ENCODE measurements at places on chromosomes 3 and 15.

- no peak for DNase-seq
These were observed 26.1 kb downstream of the LSM3 start for GRCh38 chr3:14204515-14205284.

- no peak for DNase-seq
These were observed 54.2 kb upstream of the CGNL1 start for GRCh38 chr15:57321973-57322601.

- DNase-seq = no peak
These were observed 26.3 kb downstream of the CCDC13 start for GRCh38 chr3:42746455-42747450.

DNA sequence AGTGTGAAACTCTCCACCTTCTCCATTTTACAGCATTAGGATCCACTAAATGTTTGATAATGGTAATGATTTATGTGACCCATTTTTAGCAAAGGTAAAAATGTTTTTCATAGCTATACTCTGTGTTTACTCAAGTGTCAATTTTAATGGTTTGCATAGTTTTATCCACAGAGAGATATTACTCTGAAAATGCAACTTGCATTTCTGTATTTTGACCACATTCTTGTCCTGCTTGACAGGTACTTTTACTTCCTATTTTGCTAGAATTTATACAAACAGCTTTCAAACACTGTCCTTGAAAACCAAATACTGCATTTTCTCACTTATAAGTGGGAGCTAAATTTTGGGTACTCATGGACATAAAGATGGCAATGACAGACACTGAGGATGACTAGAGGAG, 62.9 kb downstream of the SERPINI1 start:
- no peak for DNase-seq

GRCh38 chr3:171649267-171649666, 161.0 kb downstream of the PLD1 start:
- no peak for DNase-seq

GRCh38 chr15:63013052-63013808, 29.3 kb upstream of the TPM1 start:
- peak; percentile 29 for DNase-seq

GRCh38 chr3:50352781-50353180, 2.1 kb downstream of the CYB561D2 start:
- no peak for DNase-seq

- DNase-seq = no peak
These were observed 66.6 kb upstream of the PLCL2 start for GRCh38 chr3:16818194-16818593.

GRCh38 chr15:76988867-76989780, 5.8 kb upstream of the PSTPIP1 start:
- no peak for DNase-seq

GRCh38 chr3:53657651-53658050, 163.2 kb downstream of the CACNA1D start:
- DNase-seq = no peak

DNA sequence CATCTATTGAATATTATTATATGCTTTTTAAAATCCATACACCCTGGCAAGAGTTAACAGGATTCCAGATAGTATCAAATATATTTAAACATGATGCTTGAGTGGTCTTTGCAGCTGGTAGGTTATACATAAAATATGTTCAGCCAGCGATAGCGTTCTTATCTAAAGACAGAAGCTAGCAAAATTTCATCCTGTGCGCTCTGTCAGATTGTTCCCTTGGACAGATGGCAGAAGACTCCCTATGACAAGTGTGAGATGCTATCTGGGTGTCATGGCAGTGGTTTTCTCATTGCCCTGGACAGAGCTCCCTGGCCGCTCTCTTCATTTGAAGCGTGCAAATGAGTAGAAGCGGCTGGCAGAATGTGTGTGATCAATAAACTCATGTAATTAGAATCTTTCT, 175.2 kb upstream of the SOX14 start:
- no peak for DNase-seq

GRCh38 chr3:159605101-159605500, 383.5 kb upstream of the IL12A start:
- no peak for DNase-seq

DNA sequence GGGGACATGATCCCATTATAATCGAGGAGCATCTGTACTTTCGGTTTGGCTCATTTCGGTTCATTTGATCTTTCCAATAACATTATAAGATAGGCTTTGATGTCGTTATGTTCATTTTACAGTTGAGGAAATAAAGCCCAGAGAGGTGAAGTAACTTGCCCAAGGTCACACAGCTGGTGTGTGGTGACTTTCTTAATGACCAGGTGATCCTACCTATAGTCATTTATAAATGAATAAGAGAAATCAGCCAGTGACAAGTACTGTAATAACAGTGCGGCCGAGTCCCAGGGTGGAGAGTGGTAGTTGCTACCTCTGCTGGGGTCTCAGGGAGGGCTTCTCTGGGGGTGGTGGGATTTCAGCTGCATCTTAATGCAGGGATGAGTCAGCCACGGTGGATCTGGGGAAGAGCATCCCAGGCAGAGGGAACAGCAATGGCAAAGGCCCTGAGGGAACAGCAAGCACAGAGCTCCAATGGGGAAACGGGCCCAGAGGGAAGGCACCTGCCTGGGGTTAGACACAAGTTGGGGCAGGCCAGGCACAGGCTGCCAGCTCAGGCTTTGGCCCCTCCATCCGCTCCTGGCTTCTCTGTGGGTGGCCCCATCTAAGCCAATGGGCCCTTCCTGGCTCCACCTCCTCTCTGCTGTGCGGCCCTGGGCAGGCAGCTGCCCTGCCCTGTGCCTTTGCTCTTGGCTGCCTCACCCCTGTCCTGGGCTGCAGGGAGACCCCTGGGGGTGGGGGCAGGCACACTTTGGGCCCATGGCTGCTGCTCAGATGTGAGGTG, 1.1 kb upstream of the FBLN2 start:
- DNase-seq = no peak

- no peak for DNase-seq
These were observed 609.1 kb upstream of the BCHE start for GRCh38 chr3:166446291-166446690.

DNA sequence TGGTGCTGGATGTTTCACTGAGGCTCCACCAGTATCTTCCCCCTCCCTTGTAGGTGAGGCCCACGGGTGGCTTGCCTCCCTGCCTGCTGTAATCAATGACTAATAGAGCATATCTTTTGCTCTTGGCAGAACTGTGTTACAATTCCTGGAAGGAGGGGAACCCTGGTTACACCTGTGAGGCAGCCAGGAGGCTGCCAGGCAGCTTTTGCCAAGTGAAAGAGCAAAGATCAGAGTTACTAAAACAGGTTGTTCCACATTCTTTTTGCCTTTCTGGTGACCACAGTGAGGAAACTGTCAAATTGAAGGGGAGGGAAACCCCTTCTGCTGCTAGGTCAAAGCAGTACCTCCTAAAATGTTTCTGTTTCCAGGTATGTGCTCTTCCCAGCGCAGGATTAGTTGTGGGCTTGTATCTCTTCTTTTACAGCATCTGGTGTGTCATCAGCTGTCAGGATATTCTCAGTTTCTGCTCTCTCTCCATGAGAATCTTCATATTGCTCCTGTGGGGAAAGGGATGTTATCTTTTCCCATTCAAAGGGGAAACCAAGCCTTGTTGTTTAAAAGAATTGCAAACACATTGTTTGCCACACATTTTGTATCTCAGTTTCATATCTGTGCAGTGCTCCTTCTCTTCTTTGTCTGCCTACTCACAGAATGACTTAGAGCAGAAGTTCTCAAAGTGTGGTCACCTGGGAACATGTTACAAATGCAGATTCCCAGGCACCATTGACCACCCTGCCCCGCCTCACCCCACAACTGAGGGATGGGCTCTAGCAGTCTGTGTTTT, 137.4 kb upstream of the UMPS start:
- no peak for DNase-seq

- peak; percentile 50 for DNase-seq
These were observed 233.4 kb downstream of the CACNA2D3 start for GRCh38 chr3:54355800-54356199.

DNA sequence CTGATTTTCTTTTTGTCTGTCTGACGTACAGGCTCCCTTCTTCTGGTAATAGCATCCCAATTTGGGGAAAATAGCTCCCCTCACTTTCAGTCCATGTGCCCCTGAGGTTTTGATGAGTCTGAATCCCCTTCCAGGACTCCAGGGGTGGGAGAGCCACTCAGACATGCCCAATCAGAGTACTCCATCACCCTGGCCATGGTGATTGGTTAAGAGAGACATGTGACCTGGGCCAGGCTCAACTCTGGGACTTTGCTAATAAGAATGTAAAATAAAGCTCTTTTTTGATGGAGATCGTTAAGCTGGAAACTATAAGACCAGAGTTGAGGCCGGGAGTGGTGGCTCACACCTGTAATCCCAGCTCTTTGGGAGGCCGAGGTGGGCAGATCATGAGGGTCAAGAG, 9.2 kb upstream of the MEF2A start:
- no peak for DNase-seq

GRCh38 chr3:4846543-4846942, 132.7 kb upstream of the BHLHE40 start:
- DNase-seq = no peak

GRCh38 chr15:70385711-70386110, 288.0 kb upstream of the TLE3 start:
- DNase-seq = no peak

GRCh38 chr3:189947068-189947467, 173.6 kb downstream of the P3H2 start:
- DNase-seq = no peak

GRCh38 chr3:13263770-13264467, 156.2 kb downstream of the NUP210 start:
- no peak for DNase-seq

DNA sequence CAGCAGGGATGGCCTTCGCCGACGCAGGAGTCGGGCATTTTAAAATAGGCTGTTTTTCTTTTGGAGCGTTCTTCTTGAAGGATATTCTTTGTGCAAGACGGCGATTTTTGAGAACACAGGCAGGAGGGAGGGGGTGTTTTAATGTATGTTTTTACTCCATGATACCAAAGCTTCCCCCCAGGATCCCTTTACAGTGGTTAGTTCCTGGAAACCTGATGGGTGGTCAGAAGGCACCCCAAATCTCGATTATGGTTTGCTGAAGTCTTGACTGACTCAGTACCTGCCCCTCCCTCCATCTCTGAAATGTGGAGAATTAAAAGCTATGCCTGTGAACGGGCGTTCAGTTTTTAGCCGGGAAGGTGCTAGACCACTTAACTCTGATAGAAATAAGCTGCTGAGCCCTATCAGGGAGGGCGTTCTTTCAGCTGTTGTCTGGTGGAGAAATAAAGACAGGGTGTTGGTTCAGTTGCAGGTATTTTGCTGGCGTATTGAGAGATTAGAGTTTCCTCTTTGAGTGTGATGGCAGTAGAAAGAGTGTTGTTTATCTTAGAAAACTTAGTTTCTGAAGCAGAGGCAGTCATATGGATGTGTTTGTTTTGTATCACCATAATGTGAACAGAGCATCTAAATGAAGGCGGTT, 3.4 kb downstream of the IGF1R start:
- no peak for DNase-seq

DNA sequence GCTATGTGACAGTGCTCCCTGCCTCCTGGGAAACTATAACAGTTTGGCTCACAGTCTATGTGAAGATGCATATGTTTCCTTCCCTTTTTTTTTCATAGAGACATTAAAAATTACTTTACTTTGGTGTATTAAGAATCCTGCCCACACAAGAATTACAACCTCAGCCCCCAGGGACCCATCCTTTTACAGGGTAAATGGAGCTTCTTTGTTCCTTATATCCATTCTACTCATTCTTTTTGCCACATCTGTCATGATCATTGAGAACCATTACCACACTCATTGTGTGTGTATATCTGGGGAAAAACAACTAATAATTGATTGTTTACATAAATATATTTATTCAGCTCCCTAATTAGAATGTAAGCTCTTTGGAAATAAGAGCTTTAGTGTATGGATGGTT, 157.4 kb downstream of the SSR3 start:
- DNase-seq = no peak

DNA sequence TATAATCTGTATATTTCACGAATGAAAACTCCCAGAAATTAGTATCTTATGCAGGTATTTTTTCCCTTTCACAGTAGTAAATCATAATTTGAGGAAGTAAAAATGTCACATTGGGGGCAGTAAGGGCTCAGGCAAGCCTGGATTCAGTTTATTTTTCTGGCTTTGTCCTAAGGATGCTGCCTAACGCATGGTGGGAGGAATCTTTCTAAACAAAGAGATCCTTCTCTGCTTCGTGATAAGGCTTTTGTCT, 35.7 kb downstream of the DNASE1L3 start:
- DNase-seq = no peak
